AG09309 (cell line): ENCODE measurements at places on chromosomes 5 and 9.

GRCh38 chr5:120457839-120458507 is 6.1 kb upstream of the PRR16 start:
- DNase-seq = no peak

- no peak for DNase-seq
Observed at GRCh38 chr5:100313657-100314056, 221.5 kb upstream of the FAM174A start.

- no peak for DNase-seq
Observed at GRCh38 chr5:181217803-181218062, 5.3 kb upstream of the TRIM41 start.

- peak; percentile 44 for DNase-seq
Observed at GRCh38 chr9:7452378-7452777, 347.2 kb downstream of the DMAC1 start.

DNA sequence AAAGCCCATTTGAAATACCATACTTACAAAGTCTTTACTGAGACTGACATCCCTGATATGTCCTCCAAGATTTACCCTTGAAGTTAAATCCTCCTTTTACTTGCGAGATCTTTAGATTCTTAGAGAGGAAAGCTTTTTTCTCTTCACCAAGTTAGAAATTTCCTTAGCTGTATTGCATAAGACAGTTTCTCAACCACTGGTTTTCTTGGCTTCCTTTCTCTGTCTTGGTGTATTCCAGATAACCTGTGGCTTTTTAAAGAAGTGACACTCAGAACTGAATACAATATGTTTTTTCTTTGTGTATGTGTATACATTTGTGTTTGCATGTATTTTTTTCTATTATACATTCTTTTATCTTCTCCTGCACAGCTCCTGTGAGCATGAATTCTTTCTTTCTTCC is 65.0 kb downstream of the SNCAIP start:
- DNase-seq = peak; percentile 16

DNA sequence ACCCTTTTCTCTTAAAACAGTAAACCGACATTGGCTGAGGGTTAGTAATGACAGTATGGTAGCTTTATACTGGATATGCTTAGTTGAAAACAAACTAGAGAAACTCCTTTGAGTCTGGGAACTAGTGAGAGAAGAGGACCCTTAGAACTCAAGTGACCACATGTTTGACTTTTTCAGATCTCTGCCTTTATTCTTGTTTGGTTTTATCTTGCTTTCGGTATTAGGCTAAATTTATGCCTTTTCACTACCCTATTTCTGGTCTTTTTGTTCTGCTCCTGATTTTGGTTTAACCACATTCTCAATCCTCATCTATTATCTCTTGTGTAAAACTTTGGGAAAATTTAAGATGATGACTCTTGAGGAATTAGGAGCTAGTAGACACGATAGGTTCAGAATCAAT is 11.0 kb downstream of the SNAPC3 start:
- no peak for DNase-seq

DNA sequence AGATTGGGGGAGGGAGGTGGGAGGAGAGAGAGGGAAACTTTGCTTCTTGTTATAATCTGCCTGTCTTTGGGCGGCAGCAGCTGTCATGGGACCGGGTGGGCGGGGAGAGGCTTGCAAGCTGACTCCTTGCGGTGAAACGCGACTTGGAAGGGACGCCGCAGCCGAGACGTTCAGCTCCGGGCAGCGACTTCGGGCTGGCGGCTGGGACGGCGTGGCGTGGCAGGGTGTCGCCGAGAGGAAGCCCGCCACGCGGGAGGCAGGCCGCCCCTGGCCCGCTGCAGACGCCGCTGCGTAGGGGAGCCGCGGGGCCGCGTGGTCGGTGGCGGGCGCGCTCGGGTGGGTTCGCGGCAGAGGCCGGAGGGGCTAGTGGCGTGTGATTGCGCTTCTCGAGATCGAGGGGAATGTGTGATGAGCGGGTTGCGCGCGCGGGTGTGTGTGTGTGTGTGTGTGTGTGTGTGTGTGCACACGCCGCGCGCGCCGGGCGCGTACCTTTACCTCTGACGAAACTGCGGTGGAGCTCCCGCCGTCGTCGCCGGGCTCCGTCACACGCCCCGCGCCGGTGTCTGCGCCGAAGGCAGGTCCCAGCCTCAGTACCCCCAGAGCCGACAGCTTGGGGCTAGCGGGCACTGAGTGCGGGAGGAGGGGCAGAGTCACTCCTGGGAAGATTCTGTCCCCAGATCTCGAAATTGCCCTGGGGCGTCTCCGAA is 1.7 kb downstream of the PPARGC1B start:
- no peak for DNase-seq

DNA sequence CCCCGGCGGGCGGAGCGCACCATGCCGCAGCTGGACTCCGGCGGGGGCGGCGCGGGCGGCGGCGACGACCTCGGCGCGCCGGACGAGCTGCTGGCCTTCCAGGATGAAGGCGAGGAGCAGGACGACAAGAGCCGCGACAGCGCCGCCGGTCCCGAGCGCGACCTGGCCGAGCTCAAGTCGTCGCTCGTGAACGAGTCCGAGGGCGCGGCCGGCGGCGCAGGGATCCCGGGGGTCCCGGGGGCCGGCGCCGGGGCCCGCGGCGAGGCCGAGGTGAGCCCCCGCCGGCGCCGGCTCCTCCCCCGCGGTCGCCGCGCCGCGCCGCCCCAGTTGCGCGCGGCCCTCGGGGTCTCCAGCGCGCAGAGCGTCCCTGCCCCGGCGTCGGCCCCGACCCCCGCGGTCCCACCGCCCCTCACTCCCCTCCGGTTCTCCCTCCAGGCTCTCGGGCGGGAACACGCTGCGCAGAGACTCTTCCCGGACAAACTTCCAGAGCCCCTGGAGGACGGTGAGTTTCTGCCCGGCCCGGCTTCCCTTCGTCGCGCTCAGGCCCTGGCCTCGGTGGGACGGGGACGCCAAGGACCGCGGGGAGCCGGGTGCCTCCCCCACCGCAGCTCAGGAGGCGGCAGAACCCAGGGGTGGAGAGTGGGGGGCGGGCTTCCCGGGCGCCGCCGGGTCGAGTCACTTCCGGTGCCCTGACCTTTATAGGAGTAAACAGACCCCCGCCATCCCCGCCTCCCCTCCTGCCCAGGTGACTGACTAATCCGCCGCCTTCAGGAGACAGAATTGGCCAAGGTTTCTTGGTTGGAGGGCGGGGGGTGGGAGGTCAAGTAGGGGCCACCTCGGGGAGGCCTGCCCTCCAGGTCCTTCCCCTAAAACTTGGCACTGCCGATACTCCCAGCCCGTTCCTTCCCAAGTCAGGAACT is 665 bp downstream of the TCF7 start:
- DNase-seq = no peak

- peak; percentile 97 for DNase-seq
Observed at GRCh38 chr5:113147101-113147508, 170.5 kb downstream of the DCP2 start.

- DNase-seq = no peak
Observed at GRCh38 chr9:805151-805550, 36.3 kb upstream of the DMRT1 start.

- no peak for DNase-seq
Observed at GRCh38 chr9:104817437-104817836, 53.5 kb downstream of the NIPSNAP3B start.

GRCh38 chr9:74147906-74148305 is 349.2 kb upstream of the RORB start:
- no peak for DNase-seq

GRCh38 chr5:113194591-113194990 is 218.0 kb downstream of the DCP2 start:
- DNase-seq = no peak
